ENCODE measurements at places on chromosomes 16 and 17.

GRCh38 chr17:34730816-34731215, 151.4 kb downstream of the TMEM132E start:
- no peak for DNase-seq

DNA sequence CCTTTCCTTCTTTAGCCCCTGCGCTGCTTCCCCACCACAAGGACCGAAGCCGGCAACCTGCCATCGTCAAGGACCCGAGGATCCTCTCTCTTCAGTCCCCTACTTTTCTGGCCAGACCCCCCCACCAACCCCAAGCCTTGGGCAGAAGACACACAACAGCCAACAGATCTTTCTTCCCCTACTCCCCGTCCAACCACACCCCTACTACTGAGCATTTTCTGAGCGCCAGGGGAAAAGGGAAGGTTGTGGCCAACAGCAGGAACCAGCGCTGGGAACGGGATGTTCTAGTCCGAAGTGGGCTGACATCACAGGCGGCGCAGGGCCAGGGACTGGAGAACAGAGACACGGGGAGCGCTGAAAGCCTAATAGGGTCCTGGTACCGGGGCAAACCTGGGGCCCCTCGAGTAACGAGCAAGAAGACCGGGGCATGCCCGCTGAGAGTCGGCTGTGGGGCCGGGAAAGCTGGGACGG, 528 bp downstream of the PER1 start:
- no peak for DNase-seq

DNA sequence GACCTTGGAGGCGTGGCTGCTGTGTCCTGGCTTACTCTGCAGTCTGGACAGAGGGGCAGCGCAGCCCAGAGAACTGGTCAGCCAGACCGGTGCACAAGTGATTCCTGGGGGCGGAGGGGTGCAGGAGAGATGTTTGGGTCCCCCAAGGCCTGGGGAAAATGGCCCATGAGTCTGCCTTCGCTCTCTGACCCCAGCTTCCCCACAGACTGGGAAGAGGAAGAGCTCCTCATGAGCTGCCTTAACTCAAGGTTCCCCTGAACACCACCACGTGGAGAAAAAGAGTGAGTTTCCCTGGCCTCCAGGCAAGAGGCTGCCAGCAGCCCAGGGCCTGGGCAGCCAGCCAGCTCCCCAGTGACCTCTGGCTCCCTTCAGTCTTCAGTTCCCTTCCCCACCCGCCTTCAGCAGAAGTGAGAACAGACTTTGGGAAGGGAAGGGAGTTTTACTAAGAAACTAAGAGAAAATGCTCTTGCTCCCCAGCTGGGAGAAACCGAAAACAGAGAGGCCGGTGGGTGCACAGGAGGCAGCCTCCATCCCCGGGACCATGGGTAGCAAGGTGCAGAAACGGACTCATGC, 2.0 kb upstream of the C17orf99 start:
- no peak for DNase-seq

- no peak for DNase-seq
These were observed 8.9 kb upstream of the TMEM220 start for GRCh38 chr17:10738521-10739258.

GRCh38 chr17:47946929-47947397, 5.6 kb downstream of the PNPO start:
- DNase-seq = peak; percentile 60

DNA sequence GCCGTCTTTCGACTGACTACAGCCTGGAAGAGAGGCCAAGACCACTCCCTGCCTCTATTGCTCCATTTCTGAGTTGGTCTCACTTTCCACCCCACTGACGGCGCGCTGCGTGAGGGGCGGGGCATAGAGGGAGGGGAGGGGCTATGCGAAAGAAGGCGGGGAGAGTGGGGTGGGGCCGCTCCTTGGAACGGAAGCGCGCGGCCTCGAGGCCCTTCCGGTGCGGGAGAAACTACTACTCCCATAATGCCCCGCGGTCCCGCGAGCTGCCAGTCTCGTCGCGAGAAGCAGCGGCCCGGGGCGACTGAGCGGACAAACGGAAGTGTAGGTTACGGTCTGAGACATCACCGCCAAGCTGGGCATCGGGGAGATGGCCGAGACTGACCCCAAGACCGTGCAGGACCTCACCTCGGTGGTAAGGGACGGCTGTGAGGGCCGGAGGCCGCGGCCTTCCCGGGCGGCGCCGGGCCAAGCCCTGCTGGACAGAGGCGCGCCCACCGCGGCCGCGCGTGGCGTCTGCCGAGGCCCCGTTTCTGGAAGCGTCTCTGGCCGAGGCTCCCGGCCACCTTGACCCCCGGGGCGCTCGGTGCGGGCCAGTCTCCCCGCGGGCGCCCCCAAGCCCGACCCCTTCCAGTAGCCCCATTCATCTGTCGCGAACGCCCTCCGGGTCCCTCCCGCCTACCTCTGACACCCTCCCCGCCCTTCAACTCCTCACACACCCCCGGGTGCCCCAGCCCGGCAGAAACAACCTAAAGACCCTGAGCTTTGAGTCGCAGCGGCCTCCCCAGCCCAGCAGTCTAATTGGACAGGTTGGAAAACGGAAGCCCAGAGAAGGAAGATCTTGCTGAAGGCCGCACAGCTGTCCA, at the start of gene HSBP1:
HSBP1 (plus strand) TSS at position 269 of the 863 bp plus-strand sequence; CDS start at position 368, 99 bp downstream.
- peak; percentile 87 for DNase-seq

GRCh38 chr16:10093576-10093975, 88.7 kb downstream of the GRIN2A start:
- no peak for DNase-seq

- no peak for DNase-seq
These were observed 78.9 kb downstream of the ABCC6 start for GRCh38 chr16:16144416-16144815.

DNA sequence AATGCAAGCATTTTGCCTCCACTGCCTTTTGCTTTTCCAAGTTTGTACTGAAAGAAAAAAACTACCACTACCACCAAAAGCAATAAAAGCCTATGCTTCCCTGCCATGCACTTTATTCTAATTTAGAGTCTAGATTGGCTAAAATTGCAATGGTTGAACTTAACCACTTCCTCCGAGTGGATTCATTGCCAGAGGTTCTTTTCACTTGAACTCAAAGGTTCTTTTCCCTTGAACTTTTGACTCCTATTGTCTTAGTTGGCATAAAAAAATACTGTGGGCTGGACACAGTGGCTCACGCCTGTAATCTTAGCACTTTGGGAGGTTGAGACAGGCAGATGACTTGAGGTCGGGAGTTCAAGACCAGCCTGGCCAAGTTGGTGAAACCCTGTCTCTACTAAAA, 319.8 kb upstream of the GOT2 start:
- DNase-seq = no peak

DNA sequence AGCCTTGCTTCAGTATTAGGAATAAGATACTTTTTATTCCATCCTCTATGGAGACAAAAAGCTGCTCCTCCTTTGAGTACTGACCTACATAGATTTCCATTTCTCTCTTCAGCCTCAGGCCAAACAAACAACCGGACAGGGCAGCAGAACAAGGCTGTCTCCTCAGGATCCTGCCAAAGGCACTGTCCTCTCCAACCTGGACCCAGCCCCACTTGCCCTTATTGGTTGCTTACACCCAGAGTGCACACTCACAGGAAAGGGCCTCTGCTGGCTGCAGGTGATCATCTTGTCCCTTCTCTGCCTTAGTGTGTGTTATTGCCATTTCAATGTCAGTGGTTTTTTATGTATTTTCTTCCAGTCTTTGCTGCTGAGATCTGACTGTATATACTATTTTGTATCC, 26.6 kb downstream of the LIG3 start:
- no peak for DNase-seq

DNA sequence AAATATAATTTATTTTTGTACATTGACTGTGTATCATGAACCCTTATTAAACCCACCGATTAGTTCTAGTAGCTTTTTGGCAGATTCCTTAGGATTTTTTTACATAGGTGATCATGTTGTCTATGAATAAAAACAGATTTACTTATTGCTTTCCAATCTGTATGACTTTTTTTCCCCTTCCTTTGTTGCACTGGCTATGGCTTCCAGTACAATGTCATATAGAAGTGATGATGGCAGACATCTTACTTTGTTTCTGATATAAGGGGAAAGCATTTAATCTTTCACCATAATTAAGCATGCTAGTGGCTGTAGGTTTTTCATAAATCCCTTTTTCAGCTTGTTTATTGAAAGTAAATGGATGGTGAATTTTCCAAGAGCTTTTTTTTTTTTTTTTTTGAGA, 28.9 kb upstream of the NACA2 start:
- DNase-seq = no peak

GRCh38 chr17:10471858-10472257, 2.5 kb upstream of the MYH4 start:
- no peak for DNase-seq

- no peak for DNase-seq
These were observed 20.8 kb downstream of the DCUN1D3 start for GRCh38 chr16:20879175-20880040.

GRCh38 chr17:42797067-42798007, 1.2 kb downstream of the COA3 start:
- DNase-seq = no peak

DNA sequence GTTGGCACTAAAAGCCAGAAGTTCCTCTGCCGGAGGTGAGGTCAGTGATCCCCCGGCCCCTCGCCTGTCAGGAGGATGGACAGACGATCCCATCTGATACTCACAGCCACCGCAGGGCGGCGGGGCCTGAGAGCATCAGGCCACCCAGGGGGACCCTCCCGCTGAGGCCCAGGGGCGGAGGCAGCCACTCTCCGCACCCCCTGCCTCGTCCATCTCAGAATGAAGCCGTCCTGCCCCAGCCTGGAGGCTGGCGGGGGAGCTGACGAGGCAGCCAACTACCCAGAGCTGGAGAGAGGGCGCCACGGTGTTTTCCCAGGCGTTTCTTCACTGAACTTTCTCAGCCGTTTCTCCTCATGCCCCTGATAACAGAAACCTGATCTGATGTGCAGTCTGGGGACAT, 22.6 kb downstream of the TPSD1 start:
- DNase-seq = no peak

DNA sequence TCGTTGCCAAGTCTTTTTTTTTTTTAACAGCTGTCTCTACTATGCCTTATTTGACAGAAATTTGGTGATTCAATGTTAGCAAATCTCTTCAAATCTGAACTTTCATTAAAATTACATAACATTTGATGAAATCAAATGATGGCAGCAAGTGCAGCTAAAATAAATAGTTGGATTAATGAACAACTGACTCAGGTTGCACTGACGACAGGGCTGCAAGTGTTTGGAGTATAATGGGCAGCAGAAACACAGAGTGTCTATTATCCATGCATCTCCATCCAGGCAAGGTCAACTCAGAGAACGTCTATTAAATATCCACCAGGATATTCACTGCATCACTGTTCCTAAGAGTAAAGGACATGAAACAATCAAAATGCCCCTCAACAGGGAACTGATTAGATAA, 109.8 kb downstream of the SLC39A11 start:
- no peak for DNase-seq

DNA sequence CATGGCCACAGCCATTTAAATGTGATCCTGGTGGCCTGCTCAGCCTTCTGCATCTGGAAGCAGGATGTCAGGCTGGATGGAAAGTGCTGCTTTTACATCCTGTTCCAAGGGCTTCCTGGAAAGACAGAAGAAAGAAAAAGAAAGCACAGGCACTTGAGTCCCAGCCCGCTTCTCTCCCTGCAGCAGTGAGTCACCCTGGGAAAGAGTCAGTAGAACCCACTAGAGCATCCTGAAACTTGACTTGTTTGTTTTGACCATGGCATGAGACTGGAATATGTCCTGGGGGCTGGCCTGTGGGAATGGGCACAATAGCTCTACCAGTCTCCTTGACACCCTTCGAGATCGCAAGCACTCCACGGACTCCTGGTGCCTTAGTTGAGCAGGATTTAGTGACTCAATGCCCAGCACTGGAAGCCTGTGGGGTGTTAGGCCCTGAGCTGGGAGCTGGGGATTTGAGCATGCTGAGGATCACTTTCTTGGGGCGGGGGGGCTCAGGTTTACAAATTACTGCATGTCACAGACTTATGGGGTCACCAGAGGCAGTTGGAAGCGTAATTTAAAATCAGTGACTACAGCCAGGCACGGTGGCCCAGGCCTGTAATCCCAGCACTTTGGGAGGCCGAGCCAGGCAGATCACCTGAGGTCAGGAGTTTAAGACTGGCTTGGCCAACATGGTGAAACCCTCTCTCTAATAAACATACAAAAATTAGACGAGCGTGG, 22.1 kb upstream of the GNA13 start:
- DNase-seq = no peak

DNA sequence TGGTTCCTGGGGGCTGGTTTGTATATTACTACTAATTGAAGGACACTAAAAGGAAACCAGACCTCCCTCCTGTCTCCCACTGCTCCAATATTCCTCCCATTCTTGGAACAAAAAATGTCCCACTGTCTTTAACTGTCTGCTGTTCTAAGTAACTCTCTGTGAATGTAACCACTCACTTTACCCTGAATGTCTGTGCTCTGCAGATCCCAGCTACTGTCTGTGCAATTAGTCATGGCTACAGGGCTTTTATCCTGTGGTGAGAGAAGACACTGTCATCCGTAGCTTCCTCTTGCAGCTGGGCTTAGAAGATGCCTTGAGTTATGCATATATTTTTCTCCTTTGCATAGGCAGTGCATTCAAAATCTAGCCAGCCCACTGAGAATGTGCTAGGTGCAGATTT, 853.8 kb downstream of the CDH8 start:
- no peak for DNase-seq

GRCh38 chr17:55291114-55291507, 26.4 kb downstream of the HLF start:
- no peak for DNase-seq

DNA sequence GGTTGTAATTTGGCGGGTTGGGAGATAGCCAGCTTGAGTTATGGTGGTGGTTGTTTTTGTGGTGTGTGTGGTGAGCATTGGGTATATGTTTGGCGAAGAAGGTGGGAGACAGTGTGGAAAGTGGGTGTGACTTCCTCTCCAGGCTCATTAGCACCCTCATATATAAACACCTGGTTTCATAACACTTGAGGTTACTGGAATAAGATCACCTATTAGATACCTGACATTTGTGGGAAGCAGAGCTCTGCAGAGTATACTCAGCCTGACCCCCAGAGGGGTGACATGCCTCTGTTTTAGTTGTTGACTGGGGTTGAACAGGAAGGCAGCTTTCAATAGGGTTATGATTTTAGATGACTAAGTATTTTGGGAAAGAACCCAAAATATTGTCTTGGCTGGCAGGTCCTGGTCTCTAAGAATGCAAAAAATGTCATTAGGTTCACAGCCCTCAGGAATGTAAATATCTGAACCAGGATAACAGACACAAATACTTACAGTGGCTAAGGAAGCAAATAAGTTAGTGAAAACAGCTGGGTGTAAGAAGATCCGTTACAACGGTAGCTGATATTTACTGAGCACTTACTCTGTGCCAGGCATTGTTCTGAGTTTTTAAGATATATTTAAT, 18.3 kb upstream of the EFCAB13 start:
- no peak for DNase-seq

All from T follicular helper cell (primary cell).